ENCODE measurements at places on chromosomes 5 and 9.

DNA sequence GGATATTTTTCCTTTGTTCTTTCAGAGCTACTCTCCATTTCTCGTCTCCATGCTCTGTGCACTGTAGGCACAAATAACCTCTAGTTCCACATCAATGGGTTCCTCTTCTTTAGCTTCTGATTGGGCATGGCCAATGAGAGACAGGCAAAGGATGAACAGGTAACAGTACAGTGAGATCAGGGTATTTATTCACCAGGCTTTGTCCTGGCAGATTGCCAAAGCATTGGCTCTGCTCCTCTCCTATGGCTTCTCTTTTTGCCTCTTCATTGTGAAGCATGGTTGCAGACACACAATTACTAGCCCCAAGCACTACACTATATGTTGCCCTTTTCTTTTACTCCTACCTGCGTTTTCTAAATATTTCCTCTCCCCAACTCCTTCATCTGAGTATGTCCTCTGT, 215.1 kb upstream of the ARRDC3 start:
- DNase-seq: no peak

DNA sequence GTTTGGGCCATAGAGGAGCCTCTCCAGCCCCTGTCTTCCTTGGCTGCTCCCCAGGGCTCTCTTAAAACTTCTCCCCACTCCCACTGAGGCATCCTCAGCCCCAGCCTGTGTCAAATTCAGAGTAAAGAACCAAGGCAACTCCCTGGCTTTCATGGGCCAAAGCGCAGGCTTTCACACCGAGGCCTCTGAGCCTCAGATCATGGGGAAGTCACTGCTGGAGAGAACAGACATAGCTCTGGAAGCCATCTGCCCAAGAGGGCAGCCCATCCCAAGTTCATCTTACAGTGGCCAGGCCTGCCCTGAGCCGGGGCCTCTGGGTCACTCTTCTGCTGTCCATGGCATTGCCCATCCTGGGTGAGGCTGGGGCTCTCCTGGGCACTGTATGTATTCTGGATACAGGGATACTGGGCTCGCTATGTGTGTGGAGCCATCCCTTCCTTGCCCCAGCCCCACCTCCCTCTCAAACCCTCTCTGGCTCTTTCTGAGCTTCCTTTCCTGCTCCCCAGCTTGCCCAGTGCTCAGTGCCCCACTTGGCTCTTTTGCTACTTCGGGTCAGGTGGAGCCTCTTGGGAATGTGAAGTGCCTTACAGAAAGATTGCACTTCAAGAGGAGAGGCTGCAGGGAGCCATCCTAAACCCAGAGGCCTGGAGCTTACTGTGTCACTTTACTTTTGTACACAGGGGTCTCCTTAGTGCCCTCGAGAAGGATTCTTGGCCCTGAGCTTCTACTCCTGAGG, 33.0 kb downstream of the TGFBI start:
- DNase-seq: no peak

DNA sequence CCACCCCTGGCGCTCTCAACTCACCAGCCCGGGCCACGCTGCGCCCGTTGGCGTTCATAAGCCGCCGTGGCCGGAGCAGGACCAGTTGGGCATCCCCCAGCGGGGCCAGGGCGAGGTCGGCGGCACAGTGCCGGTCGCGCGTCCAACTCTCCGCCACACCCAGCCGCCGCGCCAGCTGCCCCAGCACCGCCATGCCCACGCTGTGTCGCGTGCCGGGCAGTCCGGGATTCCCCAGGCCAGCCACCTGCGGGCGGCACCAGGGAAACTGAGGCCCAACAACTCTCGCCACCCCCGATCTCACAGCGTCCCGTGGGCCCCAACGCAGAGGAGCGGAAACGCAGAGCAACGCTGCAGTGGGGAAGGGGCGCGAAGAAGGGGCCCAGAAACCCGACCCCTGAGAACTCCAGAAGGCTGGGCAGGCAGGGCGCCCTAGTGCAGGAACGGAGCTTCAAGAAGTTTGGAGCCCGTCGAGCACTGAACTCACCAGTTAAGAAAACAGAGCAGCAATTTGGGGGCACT, 453 bp downstream of the PTRH1 start:
- DNase-seq: no peak

DNA sequence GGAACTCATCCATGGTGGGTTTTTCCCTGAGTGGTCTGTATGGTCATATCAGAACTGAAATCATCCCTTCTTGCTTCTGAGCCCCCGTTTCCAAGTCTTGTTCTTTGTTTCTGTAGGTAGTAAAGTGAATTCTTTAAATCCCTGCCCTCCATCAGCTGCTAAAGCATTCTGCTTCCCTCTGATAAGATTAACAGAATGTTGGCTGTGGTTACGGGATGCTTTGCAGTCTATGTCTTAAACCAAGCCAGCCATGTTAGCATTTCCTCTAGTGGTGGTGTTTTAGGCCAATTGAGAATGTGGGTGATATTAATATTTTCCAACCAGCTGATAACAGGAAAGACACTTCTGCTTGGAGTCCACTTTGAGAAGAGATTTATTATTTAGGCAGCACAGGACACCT, 22.0 kb upstream of the KCNIP1 start:
- DNase-seq: no peak

DNA sequence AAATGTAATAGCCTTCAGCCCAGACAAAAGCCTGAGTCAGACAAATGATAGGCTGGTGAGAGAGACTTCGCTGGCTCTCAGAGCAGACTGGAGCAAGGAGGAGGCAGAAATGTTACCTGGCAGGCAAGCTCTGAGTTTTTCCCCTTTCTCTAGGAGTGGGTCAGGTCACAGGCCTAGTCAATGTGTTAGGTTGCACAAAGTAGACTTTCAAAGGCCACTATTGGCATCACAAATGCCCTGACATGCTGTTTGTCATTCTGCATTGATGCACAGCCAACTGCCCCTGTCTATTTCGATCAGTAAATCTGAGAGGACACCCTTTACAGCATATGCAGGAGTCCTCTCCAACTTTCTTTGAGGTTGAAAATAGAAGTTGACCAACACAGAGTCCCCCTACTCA, 15.5 kb upstream of the C1QTNF3 start:
- no peak for DNase-seq

- DNase-seq: no peak
Measured at GRCh38 chr5:136694258-136694657, 328.9 kb upstream of the TRPC7 start.

DNA sequence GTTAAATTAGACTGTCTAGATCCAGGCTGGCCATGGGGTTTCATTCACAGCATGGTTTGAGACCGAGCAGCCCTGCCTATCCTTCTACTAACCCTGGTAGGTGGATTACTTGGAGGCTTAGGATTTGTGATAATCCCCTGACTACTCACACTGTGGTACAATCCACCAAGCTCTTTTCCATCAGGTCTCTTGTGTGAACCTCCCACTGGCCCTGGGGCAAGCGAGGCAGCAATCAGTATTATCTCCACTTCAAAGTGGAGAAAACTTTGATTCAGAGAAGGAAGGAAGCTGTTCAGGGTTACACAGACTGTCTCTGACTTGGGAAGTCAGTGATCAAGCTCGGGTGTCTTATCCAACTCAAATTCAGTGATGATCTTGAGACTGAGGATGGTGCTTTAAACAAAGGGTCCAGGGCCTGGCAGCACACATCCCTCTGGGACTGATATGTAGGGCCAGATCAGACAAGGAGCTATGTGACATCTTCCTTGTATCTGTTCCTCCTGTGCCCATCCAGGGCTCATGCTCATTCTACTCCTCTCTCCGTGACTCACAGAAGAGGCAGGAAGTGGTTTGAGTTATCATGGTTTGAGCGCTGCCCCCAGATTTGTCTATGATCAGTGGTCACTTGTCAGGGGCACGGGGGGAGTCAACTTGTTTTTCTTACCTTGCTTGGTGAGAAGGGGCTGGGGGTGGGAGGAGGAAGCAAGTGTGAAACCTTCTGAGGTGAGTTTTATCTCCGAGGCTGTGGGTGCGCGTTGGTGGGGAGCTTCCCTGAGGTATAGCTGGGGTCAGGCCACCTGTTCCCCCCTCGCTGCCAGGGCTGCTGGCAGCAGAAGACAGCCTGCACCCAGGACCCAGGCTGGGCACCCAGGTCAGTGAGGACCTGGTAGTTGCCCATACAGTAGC, 48.6 kb downstream of the RGS3 start:
- peak; percentile 85 for DNase-seq

GRCh38 chr9:113471566-113471965, 8.0 kb downstream of the RGS3 start:
- DNase-seq: no peak

DNA sequence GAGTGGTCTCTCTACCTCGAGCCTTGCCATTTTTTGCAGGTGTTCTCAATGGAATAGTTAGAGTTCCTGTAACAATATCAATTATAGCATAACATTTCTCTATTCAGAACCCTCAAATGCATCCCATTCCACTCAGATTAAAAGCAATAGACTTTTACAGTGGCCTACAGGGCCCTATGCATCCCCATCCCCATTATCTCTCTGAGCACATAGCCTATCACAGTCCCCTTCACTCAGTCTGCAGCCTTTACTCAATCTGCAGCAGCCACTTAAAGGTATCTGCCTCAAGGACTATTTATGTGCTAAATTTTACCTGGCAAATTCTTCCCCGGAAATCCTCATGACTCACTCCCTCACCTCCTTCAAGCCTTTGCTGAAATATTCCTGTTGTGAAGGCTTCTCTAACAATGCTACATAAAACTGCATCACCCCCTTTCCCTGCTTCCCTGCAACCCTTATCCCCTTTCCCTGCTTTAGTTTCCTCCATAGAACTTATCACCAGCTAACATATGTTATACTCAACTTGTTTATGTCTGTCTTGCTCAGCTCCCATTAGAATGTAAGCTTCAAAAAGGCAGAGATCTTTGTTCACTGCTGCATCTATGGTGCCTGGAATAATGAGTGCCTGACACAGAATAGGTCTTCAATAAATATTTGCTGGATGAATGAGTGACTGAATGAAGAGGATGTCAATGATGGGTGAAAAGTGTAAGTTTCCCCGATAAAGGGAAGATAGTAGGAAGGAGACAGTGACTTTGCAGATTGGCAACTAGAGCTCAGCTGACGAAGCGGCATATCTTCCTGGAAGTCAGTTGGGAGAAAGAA, 54.1 kb upstream of the ZNF366 start:
- no peak for DNase-seq

DNA sequence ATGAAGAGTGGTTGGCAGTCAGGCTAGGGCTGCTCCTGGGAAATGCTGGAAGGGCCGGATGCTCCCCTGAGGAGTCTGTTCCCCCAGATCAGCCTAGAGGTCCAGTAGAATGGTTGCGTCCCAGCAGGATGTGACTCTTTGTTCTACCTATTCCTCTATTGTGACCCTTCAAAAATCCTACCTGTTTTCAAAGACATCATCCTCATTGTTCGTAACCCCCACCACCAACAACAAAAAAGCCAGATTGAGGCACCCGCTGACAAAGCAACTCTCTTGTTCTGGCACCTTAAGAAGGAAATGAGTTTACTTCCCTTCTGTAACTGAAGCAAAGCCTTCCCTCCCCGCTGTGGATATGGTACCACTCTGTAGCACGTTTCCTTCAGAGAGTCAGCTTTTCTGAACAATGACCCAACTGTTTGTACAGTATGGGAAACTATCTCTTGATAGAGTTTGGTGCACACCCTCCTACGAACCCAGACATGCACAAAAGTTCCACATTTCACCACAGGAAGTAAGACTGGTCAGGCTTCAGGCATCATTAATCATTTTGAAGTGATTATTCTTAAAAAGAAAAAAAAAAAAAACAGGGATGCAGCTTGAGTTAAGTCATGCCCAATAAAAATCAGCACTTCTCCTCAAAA, 207.2 kb downstream of the ENC1 start:
- DNase-seq: no peak

GRCh38 chr5:132389051-132389331, 19.5 kb downstream of the SLC22A5 start:
- DNase-seq: no peak

GRCh38 chr5:143057580-143057999, 287.4 kb downstream of the ARHGAP26 start:
- no peak for DNase-seq

DNA sequence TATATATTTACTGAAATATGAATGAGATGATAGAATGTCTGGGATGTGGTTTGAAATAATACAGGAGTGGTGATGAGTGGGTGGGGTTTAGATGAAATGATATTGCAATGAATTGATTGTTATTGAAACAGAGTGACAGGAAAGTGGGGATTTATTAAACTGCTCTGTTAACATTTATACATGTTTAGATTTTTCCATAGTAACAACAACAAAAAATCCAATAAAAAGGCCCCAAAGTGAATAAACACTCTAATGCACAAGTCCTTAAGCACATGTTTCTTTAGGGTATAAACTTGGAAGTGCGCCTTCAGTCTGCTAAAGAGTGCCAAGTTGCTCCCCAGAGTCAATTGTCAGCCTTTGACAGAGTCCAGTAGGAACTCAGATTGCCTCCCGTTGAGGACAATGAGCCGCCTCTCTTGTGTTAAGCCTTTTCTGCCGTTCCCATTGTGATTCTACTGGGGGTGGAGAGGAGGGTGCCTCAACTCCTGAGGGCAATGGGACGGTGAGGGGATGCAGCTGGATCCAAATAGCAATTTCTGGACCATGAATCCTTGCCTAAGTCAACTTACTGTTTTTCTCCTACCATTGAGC, 112.3 kb downstream of the SLC28A3 start:
- no peak for DNase-seq

- no peak for DNase-seq
Measured at GRCh38 chr9:128152133-128153059, 3.1 kb downstream of the LCN2 start.

DNA sequence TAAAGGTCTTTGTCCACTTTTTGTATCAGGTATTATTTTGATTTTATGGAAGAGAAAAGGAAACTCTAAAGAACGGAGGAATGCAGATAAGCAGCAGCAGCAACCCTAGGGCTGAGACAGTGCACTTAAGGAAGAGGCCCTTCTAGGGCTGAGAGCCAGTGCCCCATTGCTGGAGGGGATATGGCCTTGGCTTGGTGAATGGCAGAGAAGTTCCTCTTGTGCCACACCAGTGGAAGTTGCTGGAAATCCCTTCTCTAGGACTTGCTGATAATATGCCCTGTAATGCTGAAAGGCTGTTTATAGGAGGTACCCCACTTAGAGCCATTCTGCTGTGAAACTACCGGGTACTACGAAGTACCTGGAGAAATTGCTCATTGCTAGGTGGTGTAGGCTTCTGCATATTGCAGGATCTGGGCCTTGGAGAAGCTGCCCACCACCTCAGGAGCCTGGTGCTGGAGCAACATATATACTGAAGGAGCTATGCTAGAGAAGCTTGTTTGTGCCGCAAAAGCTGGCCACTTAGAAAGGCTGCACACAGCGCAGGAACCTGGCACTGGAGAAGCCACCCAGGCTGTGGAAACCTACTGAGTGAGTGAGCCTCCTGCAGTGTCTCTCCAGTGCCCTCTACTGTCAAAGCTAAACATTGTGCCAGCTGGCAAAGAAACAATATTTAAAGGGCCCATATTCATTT, 9.6 kb upstream of the UBTD2 start:
- DNase-seq: peak; percentile 47

DNA sequence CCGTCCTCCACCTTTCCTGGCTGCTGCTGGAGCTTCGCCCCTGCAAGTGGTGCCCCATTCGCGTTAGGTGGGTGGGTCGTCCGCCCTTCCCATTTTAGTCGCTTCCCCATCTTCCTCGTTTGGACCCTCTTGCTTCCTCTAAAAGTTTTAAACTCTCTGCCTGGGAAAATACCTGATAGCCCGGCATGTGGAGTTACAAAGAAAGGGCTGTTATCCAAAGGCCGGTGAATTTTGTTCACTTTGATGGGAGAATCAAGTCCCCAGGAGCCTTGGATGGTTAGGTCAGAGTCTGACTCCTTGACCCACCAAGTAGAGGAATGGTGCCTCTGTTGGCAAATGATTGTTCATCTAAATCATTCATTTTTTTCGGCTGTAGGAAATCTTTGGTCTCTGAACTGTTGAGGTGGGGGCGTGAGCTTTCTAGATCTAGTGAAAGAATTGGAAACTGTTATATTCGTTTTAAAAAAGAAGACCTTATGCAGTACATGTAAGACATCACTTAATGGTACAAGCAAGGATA, 29.5 kb upstream of the APC start:
- DNase-seq: no peak
